ENCODE measurements at places on chromosomes 6 and 20.

GRCh38 chr6:47071681-47072080 is 29.5 kb upstream of the ADGRF1 start:
- no peak for DNase-seq

GRCh38 chr6:91786474-91787184 is 1199.8 kb upstream of the MAP3K7 start:
- no peak for DNase-seq

GRCh38 chr6:44918671-44919296 is 409.3 kb upstream of the RUNX2 start:
- no peak for DNase-seq

DNA sequence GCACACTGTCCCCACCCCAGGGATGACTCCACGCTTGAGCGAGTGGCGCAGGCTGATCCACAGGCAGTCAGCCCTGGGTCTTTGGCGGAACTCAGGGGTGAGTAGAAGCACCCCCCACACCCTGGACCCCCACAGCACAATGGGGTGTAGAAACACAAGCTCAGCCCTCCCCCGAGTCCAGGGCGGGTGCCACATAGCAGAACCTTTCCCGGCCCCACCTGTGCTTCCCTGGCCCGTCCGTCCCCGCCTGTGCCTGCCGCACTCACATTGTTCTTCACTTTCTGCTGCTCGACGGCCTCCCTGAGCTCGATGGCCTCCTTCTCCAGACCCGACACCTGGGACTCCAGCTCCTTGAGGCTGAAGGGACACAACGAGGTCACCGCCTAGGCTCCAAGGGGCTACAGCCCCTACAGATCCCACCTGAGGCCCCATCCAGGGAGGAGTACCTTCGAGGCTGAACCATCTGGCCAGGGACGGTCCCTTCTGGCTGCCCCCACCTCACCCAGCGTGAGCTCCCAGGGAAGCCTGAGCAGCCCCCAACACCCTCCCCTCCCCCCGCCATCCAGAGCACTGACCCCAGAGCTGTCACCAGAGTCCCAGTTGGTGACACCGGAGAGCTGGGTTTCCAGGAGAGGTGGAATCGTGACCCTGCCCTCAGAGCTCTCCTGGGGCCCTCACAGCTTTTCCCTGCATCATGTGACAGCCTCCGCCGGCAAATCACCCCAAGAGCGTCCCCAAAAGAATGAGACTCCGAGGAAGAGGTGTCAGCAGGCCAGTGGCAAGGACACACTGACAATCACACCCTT is 55.6 kb downstream of the DSTN start:
- no peak for DNase-seq

DNA sequence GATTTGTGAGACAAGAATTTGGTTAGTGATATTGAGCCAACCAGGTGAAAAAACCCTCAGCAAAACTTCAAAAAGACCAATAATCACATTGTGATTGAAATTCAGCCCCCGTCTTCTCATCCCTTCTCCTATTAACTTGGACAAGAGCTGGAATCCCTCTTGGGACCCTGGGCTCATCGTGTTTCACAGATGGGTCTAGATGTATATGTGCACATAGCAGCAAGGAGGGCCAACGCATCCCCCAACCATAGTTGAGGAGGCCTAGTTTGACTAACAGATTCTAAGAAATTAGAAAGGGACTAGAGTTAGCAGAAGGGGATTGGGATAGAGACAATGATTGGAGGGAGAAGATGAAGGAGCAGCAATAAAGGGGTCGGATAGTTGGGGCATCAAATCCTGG is 19.8 kb upstream of the LRFN2 start:
- DNase-seq = no peak

DNA sequence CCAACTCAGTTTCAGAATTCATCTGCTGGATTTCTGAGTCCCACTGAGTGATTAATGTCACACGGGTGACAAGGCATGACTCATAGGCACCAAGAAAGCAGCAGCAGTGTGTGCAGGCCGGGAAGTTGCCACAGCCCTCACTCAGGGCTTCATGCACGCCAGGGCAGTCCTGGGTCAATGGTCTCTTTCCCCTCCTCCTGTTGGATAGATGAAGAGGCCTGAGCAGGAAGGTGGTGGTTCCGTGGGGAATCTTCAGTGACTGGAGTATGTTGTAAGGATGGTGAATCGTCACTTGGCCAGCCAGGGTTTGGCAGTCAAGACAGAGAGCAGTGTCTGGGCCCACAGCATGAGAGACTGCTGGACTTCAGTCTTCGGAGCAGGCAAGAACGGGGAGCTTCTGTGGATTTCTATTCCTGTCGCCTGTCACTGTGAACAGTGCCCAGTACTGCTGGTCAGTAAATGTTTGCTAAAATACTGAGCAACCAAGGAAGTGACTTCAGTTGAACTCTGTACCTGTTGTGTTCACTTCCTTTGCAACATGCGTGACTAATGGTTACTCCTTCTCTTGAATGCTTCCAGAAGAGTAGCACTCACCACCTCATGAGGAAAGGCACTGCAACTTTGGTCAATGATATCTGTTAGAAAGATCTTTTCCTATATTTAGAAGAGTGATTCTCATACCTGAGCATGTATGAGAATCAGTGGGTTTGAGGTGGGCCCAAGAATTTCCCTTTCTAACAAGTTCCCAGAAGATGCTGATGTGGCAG is 62.0 kb upstream of the CD93 start:
- DNase-seq = no peak

- DNase-seq = no peak
Observed at GRCh38 chr20:38197217-38197616, 32.1 kb upstream of the TGM2 start.

GRCh38 chr6:139580592-139581484 is 206.4 kb upstream of the CITED2 start:
- no peak for DNase-seq

DNA sequence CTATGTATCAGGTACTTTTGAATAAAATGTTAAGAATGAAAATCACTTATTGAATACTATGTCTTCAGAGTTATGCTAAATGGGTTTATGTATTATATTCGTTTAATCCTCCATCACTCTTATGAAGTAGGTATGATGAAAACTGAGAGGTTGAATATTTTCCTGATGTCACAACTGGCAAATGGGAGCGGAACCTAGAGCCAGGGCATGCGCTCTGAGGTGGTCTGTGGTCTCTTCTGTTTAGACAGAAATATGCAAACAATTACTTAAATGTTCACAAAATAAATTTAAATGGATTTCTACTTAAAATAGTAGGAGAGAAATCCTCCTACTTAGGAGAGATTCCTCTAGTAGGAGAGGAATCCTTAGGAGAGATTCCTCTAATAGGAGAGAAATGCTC is 21.3 kb upstream of the UTRN start:
- DNase-seq = no peak

GRCh38 chr20:4150070-4150441 is 134.7 kb upstream of the RNF24 start:
- no peak for DNase-seq

DNA sequence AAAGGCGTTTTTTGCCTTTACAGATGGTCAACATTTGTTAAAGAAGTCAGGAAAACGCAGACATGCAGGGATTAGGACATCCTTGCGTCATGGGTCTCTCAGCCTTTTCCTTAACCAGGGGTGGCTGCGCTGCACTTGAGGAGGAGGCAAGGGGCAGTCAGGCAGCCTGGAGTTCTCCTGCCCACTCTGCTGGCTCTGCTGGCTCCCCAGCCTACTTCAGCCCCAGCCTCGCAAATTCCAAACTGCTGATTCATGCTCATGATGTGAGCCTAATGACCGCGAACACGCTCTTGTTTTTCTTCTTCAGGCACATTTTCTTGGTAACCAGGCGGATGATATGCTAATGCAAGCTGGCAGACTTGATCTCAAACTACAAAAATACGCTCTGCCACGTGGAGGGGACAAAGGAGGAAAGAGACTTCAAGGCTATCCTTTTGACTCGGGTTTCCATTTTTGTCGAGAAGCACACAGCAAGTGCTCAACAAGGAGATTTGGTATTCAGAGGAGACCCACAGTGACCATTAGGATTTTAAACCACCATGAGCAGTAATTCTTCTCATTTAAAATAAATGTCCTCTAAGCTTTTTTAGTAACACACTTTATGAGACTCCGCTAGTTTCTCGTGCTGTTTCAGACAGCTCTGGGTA is 290.3 kb upstream of the STXBP5 start:
- no peak for DNase-seq

- no peak for DNase-seq
Observed at GRCh38 chr6:27669624-27670301, 196.9 kb upstream of the ZNF184 start.

GRCh38 chr6:87378947-87379346 is 28.8 kb upstream of the CFAP206 start:
- DNase-seq = no peak

DNA sequence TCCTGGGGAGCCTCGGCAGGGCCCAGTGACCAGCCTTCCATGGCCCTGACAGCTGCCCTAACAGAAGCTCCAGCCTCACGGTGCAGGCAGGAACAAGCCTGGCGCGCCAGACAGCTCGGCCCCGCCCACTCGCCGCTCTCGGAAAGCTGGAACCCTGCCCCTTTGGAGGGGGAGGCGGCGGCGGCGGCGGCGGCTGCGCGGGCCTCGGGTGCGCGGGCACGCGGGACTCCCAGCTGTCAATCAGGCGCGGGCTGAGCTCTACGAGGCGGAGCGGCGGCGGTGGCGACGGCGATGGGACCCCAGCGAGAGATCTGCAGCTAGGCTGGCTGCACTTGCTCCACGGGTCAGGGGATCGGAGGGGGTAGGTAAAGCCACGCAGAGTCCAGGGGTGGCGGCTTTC is at the start of gene NRSN1:
NRSN1 (plus strand) TSS at position 236 of the 400 bp plus-strand sequence. CDS start 8,113 bp downstream, outside the sequence.
- DNase-seq = no peak

DNA sequence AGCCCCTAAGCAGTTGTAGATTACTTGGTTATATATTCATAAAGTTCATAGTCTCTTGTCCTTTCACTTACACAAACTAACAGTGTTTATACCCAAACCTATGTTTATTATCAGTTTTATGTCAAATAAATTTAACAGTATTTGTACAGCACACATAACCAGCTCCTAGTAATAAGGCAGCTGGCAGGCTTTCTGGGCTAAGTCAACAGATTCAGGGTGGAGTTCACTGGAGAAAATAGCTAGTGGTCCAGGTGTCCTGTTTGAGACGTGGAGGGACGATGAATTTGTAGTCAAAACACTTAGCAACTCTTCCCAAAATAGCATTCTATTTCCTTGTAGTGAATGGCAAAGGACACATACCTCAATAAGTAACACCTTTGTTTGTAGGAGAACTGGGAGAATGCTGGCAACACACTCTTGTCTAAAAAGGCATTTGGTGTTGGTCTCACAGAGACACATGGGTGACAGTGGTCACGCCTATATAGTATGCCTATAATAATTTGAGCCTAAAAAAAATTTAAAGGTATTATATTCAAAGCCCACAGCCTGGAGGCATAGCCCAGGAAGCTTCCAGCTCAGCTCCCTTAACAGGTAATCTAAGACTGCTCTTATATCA is 156.4 kb upstream of the CARMIL1 start:
- no peak for DNase-seq

- peak; percentile 11 for DNase-seq
Observed at GRCh38 chr6:33073431-33073871, at the start of gene HLA-DPA1. TSS of gene HLA-DPA1 (minus strand) at chr6:33073649.

- no peak for DNase-seq
Observed at GRCh38 chr6:43807228-43808061, 37.4 kb downstream of the VEGFA start.

DNA sequence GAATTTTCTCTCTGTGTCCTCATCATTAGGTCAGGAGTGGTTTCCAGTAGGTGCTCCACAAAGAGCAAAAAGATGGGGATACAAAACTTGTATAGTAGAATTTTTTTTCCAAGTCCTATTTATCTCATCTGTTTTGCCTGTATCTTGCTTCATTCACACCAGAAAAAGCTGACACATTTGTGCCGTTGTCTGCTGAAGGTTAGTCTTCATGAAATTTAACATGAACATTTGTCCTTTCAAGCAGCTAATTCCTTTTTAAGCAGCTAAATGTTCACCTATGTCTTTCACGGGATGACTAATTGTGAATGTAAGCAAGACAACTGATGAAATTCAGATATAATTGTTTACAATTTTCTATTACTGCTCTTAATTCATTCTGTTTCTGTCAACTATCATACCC is 83.8 kb downstream of the ATXN1 start:
- no peak for DNase-seq

- DNase-seq = no peak
Observed at GRCh38 chr6:112249489-112249888, 4.9 kb downstream of the LAMA4 start.

- DNase-seq = no peak
Observed at GRCh38 chr20:41150664-41151063, 13.3 kb downstream of the PLCG1 start.

DNA sequence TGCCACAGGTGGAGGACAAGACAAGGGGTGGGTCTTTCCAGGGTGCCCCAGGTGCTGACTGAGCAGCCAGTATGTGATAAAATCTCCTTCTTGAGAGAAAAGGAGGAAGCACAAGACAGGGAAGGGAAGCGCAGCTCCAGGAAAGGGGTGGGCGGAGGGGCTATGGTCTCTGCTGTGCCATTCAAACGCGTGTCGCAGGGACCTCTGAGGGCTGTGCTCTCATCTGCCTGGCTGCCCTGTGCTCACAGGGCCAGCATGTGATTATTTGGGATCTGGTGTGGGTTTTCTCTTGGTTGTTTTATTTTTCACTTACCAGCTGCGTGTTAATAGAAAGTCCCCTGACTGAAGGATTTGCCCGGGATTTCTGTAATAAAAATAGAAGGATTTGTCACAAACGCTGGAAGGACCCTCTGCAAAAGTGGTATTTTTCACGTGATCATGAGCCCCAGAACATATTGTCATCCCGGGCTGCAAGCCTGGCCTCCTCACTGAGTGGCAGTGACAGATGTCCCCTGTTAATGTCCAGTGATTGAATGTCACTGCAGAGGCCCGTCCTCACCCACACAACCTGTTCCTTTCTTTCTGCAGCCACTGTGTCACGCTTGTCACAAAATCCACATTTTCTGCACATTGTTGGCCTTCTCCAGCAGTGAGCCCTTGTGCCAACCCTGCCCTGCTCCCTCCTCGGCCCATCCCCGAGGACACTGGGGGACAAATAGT is 35.0 kb upstream of the VSX1 start:
- no peak for DNase-seq

DNA sequence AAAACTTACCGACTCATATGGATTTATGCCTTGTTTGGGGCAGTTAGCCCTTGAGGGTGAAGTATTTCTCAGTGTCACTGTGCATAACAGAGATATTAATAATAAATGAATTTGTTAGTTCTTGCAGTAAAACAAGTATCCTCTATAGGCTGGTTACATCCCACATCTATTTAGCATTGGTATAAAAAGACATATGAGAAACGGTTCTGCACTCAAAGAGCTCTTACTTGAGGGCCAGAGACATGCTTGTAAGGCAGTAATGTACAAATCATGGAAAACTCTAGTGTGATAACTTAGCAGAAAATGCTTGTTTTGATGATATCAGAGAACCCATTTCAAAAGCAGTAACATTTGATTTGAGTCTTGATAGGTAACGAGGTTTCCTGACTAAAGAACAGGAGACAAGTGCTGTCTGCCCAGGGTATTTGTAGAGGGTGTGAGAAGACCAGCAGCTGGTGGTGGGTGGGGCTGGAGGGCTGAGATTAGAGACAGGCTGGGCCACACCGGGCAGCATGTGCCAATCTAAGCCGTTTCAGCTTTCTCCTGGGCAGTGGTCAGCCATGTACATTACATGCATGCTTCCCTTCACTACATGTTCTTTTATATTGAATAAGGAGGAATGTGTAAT is 46.3 kb downstream of the TULP4 start:
- DNase-seq = no peak

- no peak for DNase-seq
Observed at GRCh38 chr6:34793877-34794276, 2.0 kb downstream of the BLTP3A start.

Measured in activated CD8-positive, alpha-beta memory T cell treated with anti-CD3 and anti-CD28 coated beads for 4 hours (primary cell).